Neural progenitor cell (in vitro differentiated cells): ENCODE measurements at places on chromosomes 2 and 18. TPM values are rescaled to one million over a fixed set of nuclear protein-coding genes. Genes with fewer than 3 reads are reported as not detected.

The CD8B2 gene
- total RNA-seq = not detected in 2 replicates

The PRKAG3 gene
- total RNA-seq = not detected in 2 replicates

DNA sequence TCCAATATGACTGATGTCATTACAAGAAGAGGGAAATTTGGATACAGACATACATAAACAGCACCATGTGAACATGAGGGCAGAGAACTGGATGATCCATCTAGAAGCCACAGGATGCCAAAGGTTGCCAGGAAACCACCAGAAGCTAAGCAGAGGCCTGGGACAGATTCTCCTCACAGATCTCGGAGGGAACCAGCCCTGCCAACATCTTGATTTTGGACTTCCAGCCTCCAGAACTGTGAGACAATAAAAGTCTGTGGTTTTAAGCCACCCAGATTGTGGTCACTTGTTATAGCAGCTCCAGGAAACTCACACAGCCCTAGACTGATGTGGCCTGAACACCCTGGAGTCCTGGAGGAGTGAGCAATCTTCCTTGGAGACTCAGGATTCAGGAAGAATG, 351.6 kb downstream of the EIPR1 start:
- no peak overlapping the region for H3K4me3 ChIP-seq
- no peaks in the 10 kb centered on the region for H3K36me3 ChIP-seq
- no peaks in the 10 kb centered on the region for H3K27me3 ChIP-seq
- no peak overlapping the region for H3K27ac ChIP-seq

DNA sequence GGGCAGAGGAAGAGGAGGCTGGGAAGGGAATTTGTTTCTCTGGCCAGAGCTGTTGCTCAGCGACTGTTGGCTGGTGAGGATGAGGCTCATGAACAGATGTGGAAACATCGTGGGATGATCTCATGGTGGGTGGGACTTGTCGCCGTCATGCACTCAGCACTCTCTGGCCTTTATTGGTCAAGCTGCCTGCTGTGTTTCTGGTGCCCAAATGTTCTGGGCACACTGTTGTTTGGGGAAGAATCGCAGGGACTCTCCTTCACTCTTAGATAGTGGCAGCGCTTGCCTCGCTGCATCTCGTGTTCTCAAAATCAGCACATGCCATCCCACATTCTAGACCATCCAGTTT, 145.6 kb downstream of the AGAP1 start:
- H3K4me1 ChIP-seq = peaks cover 48% of the 10 kb centered on the region
- no peaks in the 10 kb centered on the region for H3K27me3 ChIP-seq
- no peak for DNase-seq
- H3K27ac ChIP-seq = no peak overlapping the region
- no peaks in the 10 kb centered on the region for H3K36me3 ChIP-seq
- H3K4me3 ChIP-seq = no peak overlapping the region

GRCh38 chr2:130302164-130302886, 40.4 kb upstream of the IMP4 start:
- no peaks in the 10 kb centered on the region for H3K36me3 ChIP-seq
- no peak for DNase-seq
- no peak overlapping the region for H3K4me3 ChIP-seq
- no peak overlapping the region for H3K27ac ChIP-seq
- H3K27me3 ChIP-seq = peaks cover 27% of the 10 kb centered on the region

GRCh38 chr2:105576440-105577241, 168.1 kb upstream of the NCK2 start:
- no peaks in the 10 kb centered on the region for H3K36me3 ChIP-seq
- DNase-seq = peak; percentile 47
- peaks cover 7% of the 10 kb centered on the region for H3K4me1 ChIP-seq

DNA sequence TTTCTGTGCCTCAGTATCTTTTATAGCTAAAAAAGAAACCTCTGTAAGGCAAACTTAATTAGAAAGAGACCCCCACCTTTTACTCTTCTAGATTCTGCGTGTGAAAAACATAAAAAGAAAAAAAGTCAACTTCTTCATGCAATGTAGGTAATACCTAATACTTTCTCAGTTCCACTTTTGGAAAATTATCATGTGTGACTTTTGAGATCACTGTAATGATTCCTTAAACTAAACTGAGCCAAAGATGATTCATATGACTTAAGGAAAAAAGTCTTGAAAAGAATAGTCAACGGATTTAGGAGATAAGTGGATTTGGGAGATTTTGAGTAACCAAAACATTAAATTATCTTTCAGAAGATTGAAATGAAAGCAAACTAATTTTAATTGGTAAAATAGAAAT, 48.9 kb downstream of the PLEKHA3 start:
- peaks cover 3% of the 10 kb centered on the region for H3K4me1 ChIP-seq
- DNase-seq = no peak
- H3K27ac ChIP-seq = no peak overlapping the region
- no peaks in the 10 kb centered on the region for H3K27me3 ChIP-seq

DNA sequence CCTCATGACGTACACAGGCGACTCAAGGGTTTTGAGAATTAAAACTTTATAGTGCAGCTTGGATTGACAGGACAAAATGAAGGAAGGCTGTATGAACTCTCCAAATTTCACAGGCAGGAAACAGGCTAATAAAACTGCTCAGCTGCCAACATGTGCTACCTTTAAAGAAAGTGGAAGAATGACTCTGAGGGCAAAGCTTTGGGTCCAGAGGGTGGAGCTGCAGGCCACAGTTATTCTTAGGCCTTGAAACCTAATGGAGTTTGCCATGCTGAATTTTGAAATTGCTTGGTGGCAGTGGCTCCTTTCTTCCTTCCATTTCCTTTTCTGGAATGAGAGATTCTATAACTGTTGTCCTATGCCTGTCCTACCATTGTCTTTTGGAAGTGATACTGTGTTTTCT, 34.8 kb downstream of the HAT1 start:
- no peaks in the 10 kb centered on the region for H3K4me1 ChIP-seq
- no peak overlapping the region for H3K4me3 ChIP-seq
- H3K27me3 ChIP-seq = no peaks in the 10 kb centered on the region
- DNase-seq = peak; percentile 9
- H3K27ac ChIP-seq = peak overlapping the region; percentile 56
- no peaks in the 10 kb centered on the region for H3K36me3 ChIP-seq

The SP140 gene
- total RNA-seq = 0.06 TPM in 1 of 2 replicates, not detected in the other

DNA sequence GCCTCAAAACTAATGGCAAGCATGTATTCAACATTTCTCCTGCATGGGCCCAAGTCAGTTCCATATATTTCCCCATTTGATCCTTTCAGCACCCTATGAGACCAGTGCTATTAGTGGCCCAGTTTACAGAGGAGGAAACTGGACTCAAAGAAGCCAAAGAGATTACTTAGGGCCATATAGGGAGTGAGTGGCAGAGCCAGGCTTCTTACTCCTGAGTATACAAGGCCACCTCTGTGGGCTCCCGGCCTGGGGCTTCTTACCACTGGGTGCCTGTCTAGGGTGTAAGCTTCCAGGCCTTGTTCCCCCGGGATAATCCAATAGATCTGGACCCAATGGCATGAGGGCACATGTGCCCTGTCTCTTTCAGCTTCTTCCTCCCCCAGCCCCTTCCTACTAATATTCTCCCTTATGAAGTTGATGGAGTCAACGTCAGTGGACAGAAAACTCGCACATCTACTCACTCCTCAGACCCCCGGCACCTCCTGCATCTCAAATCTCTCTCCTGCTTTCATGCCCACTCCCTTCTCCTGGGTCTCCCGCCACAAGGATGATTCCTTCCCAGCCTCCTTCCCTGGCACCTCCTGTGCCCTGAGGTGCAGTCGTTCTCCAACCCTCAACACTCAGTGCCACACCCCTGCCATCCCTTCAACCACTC, 222.6 kb downstream of the ANAPC1 start:
- no peak overlapping the region for H3K4me3 ChIP-seq
- H3K36me3 ChIP-seq = no peaks in the 10 kb centered on the region
- H3K27ac ChIP-seq = no peak overlapping the region
- H3K27me3 ChIP-seq = no peaks in the 10 kb centered on the region

- H3K4me1 ChIP-seq = peaks cover 37% of the 10 kb centered on the region
- DNase-seq = peak; percentile 66
- no peak overlapping the region for H3K27ac ChIP-seq
- peaks cover 100% of the 10 kb centered on the region for H3K27me3 ChIP-seq
- no peaks in the 10 kb centered on the region for H3K36me3 ChIP-seq
- peak overlapping the region; percentile 50 for H3K4me3 ChIP-seq
Observed at GRCh38 chr2:113276761-113277425, 1.8 kb downstream of the PAX8 start.

The MARCO gene
- not detected in 2 replicates for total RNA-seq

- H3K4me3 ChIP-seq = no peak overlapping the region
- H3K36me3 ChIP-seq = no peaks in the 10 kb centered on the region
Observed at GRCh38 chr18:27860701-27861107, 316.2 kb downstream of the CDH2 start.
